ENCODE measurements at places on chromosomes 12 and 14.

GRCh38 chr12:104515899-104516298, 59.2 kb downstream of the CHST11 start:
- no peak for DNase-seq

- DNase-seq, result no peak
Observed at GRCh38 chr12:4679711-4680110, 30.8 kb downstream of the NDUFA9 start.

DNA sequence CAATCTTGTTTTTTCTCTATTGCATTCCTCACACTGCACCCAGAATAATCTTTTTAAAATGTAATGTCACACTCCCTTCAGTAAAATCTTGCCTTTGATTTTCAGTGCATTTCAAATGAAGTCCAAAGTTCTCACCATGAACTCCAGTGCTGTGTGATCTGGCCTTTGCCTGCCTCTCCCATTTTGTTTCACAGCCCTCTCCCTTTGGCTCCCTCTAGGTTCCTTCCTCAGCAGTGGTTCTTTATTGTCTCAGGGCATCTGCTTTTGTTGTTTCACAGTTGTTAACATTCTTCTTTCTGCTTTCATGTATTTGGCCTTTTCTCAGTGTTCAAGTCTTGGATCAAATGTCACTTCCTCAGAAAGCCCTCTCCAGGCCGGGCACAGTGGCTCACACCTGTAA, 84.5 kb upstream of the AMN1 start:
- DNase-seq, result no peak

DNA sequence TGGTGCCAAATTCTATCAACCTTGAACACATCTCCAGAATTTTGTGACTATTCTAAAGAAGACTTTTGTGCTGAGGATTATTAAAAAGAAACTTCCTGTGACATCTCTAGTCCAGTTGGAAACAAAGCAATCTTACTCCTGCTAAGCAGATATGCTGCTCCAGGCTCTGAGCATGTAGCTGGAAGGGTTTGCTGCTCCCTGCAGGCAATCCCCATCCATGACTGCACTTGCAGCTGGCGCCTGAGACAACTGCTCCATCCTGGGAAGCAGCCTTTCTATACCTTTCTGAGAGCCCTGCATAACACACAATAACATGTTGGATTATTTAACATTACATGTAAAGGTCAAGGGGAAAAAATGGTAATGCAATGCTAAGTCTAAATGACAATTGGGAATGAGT, 105.1 kb downstream of the NDUFA12 start:
- DNase-seq, result no peak

- no peak for DNase-seq
Observed at GRCh38 chr14:55146425-55146824, 17.4 kb downstream of the LGALS3 start.

GRCh38 chr12:2018391-2018790, 14.1 kb upstream of the DCP1B start:
- no peak for DNase-seq

DNA sequence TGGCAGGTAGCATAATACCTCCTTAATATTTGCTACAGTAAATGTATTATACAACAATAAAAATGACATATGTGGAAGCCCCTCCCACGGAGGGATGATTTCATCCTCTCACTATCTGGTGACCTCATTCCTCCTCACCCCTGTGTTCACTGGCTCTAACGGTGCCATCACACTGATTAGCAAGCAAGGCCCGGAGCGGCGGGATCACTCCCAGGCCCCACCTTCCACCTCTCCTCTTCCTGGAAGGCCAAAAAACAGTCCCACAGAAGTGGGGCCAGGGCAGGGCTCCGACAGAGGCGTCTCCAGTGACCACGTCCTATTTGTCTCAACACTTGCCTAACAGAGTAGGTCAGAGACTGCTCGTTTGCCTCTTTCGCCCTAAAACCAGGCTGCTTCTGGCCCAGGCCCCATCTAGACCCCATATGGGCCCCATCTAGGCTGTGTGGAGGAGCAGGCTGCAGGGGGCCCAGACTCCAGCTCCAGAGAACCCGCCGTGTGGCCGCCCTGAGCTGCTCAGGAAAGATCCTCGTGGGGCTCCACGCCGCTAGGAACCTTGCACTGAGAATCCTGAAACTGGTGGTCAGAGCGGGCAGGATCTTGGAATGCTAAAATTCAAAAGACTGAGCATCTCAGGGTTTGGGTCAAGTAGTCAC, 3.7 kb downstream of the SELPLG start:
- DNase-seq, result no peak

- no peak for DNase-seq
Observed at GRCh38 chr12:503111-503761, 43.5 kb downstream of the B4GALNT3 start.

GRCh38 chr12:71749666-71750065, 5.0 kb upstream of the RAB21 start:
- no peak for DNase-seq

GRCh38 chr14:105446971-105447370, 27.3 kb downstream of the MTA1 start:
- DNase-seq, result no peak

GRCh38 chr12:116336542-116337065, 59.1 kb upstream of the MED13L start:
- DNase-seq, result no peak

- no peak for DNase-seq
Observed at GRCh38 chr14:32374155-32374554, 45.1 kb downstream of the AKAP6 start.

DNA sequence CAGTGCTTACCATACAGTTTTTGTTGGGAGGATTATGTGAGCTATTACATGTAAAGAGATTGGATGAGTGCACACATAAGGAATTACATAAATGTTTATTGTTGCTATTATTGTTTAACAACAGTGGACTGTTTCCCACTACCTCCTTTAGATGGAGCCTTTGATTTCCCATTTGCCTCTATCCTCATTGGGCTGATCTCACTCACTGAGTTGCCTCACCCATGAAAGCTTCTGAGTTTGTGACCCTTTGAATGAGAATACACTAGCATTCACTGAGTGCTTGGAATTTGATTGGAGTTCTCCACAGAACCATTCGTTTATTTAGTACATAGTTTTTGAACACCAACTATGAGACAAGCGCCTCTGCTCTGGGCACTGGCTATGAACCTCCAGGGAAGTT, 121.0 kb downstream of the HELB start:
- DNase-seq, result no peak

DNA sequence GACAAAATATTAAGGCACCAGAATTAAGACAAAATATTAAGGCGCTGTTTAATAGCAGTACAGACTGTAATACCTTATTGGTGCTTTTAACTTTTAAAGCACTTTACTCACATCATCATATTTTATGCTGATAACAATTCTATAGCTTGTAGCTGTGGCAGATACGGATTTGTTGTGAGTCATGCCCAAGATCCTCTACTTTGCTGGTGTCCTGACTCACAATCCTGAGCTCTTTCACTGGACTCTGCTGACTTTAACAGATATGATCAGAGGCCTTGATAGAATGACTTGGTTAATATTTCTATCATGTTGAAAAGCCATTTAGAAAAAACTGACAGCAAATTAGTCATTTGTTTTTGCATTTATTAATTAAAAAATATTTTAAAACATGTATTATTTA, 99.0 kb upstream of the PKP2 start:
- DNase-seq, result no peak

GRCh38 chr14:23452237-23452636, 16.8 kb upstream of the MYH7 start:
- no peak for DNase-seq

GRCh38 chr12:92064422-92064821, 81.2 kb downstream of the BTG1 start:
- no peak for DNase-seq

DNA sequence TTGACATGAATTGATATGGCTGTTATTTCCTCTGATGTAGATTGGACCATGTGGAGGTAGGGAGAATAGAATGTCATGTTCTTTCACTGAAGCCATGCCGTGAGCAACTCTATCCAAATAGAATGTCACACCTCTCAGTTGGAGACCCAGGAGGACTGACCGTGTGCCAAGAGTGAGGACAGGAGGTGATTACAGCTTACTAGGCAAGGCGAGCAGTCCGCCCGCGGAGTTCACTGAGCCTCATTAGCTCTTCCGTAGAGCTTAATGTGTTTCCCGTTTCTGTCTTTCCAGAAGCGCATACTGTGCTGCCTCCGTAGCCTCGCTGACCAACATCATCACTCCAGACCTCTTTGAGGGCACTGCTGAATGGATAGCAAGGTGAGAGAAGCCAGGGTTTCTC, 45.6 kb downstream of the FNTB start:
- no peak for DNase-seq

DNA sequence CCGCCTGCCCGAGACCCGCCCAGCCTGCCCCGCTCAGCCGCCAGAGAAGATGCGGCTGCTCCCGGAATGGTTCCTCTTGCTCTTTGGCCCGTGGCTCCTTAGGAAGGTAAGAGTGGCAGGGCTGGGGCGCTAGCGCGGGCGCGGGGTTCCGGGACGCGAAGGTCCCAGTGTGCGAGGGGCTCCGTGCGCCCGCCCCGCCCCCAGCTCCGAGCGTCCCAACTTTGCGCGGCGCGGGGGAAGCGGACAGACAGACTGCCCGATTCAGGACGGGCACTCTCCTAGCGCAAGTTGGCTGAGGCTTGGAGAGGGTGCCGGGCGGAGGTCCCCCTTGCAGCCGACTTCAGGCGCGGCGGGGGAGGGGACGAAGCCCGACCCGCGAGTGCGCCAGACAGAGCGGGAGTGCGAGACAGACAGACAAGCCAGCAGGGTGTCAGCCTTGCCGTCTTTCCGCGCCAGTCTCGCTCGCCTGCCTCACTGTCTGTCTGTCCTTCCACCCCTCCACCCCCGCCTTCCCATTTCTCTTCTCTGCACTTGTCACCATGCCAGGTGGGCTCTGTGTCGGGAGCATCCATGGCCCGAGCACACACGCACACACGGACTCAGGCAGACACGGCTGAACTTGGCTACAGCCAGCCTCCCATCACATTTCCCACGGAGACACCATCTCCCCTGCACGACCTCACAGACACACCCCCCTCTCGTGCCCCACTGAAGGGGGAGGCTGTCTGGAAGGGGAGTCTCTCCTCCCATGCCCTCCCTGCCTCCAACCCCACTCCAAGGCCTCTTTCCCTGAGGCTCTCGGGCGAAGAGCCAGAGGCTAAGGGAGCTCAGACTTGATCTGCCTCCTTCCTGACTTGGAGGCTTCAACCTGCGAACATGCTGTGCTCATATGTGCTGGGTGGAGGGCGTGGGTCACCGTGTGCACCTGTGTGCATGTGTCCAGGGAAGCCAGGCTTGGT, 606 bp downstream of the NXPH4 start:
- DNase-seq, result peak; percentile 7

Data from DMS79 treated with DMSO at 0.1 percent for 48 hours (cell line).